ENCODE measurements at places on chromosomes 12 and 14. TPM values are rescaled to one million over a fixed set of nuclear protein-coding genes. Genes with fewer than 3 reads are reported as not detected.

- no peak for DNase-seq
Measured at GRCh38 chr12:132406493-132407450, 77.4 kb upstream of the GALNT9 start.

- no peak for DNase-seq
Measured at GRCh38 chr12:111072299-111072698, 151.9 kb upstream of the MYL2 start.

GRCh38 chr12:82893896-82894295 lies 207.2 kb downstream of the TMTC2 start:
- DNase-seq, result no peak

- DNase-seq, result no peak
Measured at GRCh38 chr12:5272018-5272785, 159.7 kb upstream of the NTF3 start.

- peak; percentile 48 for DNase-seq
Measured at GRCh38 chr14:69107407-69108003, 45.4 kb downstream of the DCAF5 start.

Gene GDF3
- not detected for total RNA-seq

DNA sequence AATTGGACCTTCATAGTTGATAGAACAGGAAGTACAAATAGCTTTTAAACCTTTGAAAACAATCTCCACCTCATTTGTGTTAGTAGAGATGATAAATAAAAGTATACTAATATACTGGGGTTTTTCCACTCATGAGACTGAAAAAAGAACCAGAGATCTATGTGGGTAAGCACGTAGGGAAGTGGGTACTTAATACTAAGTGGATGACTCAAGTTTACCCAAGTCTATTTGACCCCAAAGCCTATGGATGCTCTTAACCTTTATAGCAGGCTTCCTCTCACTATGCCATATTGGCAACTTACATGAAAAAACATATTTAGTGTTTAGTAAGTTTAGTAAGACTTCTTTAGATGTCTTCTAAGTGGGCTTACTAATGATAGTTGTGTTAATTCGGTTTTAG lies 49.2 kb upstream of the CHPT1 start:
- DNase-seq, result no peak

DNA sequence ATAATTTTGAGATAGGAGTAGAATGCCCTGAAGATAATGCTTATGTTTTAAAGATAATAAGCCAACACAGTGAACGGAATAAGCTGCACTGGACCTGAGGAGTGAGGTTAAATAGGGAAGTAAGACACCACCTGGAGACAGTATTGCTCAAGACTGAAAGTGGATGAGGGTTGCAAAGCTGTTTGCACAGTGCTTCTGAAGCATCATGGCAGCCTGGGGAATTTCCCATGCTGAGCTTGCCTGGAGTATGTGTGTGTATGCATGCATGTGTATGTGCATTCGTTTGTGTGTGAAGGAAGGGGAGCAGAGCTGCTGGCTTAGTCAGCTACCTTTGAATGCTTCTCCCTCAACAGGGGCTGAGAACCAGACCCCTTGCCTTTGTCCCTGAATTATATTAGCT lies 35.8 kb downstream of the BHLHE41 start:
- peak; percentile 7 for DNase-seq

DNA sequence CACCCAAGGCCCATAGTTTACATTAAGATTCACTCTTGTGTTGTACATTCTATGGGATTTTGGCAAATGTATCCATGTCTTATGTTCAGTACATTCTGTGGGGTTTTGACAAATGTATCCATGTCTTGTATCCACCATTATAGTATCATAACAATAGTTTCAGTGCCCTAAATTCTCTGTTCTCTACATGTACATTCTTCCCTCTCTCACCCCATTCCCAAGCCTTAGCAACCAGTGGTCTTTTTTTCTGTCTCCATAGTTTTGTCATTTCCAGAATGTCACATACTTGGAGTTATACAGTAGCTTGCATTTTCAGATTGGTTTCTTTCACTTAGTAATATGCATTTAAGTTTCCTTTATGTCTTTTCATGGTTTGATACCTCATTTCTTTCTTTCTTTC lies 6.7 kb downstream of the TOGARAM1 start:
- DNase-seq, result no peak

DNA sequence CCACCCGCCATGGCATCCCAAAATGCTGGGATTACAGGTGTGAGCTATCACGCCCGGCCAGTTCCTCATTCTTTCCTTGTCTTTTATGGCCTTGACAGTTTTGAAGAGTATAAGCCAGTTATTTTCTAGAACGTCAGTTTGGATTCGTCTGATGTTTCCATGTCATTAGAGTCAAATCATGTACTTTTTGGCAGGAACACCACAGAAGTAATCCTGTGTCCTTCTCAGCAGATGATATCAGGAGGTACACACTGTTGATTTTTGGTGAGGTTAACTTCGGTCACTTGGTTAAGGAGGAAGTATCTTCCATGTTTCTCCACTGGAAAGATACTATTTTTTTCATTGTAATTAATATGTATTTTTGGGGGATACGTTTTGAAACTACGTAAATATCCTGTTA lies 25.1 kb upstream of the VPS33A start:
- no peak for DNase-seq

Gene RASSF9
- total RNA-seq, result not detected

DNA sequence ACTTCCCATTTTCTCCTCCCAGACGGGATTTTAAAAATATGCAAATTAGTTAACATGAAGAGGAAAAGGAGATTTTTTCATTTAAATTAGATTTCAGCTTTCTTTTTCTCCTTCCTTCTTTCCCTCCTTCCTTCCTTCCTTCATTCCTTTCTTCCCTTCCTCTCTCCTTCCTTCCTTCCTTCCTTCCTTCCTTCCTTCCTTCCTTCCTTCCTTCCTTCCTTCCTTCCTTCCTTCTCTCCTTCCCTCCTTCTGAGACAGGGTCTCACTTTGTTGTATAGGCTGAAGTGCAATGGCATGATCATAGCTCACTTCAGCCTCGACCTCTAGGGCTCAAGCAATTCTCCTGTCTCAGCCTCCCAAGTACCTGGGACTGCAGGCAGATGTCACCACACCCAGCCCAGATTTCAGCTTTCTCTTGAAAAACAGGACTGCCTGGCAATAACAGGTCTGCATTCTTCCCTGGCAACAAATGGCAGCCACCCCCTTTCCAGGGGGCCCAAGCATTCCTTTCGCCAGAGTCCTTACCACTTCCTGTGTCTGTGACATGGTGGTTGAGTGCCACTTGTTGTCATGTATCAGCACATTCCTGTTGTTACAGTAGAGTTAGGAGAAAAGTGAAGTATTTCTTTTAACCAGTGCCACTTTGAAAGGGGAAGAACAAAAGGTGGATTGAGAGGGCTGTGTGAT lies 119.1 kb downstream of the PTPN11 start:
- no peak for DNase-seq

DNA sequence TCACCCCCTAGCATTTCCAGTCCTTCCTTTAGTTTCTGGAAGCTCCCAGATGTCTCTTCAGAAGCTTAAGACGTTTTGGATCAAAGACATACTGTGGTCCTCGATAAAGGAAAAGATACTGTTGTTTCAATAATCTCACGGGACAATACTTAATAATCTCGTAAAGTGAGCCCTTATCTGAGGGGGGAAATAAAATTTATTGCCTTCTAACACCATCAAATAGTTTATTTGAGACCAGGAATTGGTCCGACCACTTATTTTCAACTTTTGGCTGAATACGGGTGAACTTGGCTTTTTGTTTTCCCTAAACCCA lies 640 bp upstream of the G2E3 start:
- DNase-seq, result no peak

Gene AGAP2
- total RNA-seq, result 28.0 TPM

- no peak for DNase-seq
Measured at GRCh38 chr12:123948401-123948795, 24.2 kb downstream of the CCDC92 start.

GRCh38 chr12:115736360-115736759 lies 541.1 kb downstream of the MED13L start:
- DNase-seq, result no peak

Gene SPIC
- not detected for total RNA-seq

Gene KLRC2
- total RNA-seq, result not detected

DNA sequence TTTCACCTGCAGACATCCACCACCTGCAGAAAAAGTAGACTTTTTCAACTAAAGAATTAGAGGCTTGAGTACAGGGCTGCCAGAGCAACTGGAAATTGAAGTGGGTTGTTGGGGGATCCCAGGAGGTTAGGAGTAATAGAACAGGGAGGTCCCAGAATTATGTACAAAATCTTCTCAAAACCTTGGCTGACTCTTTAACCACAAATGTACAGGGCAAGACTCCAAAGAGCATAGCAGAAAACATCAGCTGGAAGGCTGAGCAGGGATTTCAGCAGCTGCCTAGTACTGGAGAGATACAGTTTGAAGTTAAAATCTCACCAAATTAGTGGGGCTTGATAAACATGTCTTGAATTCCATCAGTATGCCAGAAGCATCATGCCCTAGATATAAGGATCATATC lies 191.6 kb downstream of the CRADD start:
- no peak for DNase-seq

Gene EIF2S3B
- 2.1 TPM for total RNA-seq

Gene TAS2R46
- total RNA-seq, result 0.27 TPM

DNA sequence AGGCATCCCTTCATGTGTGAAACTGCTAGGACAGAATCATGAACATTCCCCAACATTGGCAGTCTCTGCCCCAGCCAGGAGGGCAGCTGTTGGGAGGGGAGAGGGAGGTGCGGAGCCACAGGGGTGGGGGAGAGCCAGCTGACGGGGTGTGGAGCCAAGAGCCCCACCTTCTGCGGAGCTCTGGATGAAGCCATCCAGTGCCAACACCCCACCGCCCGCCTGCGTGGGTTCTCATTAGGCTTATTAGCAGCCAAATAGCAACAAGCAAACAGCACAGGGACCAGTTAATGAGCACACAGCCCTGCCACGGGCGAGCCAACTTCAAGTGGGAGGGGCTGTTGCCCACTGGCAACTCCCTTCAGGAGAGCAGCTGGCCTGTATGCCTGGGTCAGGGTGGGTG lies 12.1 kb downstream of the LTBP2 start:
- no peak for DNase-seq

GRCh38 chr14:77051116-77051515 lies 22.6 kb upstream of the IRF2BPL start:
- DNase-seq, result no peak

DNA sequence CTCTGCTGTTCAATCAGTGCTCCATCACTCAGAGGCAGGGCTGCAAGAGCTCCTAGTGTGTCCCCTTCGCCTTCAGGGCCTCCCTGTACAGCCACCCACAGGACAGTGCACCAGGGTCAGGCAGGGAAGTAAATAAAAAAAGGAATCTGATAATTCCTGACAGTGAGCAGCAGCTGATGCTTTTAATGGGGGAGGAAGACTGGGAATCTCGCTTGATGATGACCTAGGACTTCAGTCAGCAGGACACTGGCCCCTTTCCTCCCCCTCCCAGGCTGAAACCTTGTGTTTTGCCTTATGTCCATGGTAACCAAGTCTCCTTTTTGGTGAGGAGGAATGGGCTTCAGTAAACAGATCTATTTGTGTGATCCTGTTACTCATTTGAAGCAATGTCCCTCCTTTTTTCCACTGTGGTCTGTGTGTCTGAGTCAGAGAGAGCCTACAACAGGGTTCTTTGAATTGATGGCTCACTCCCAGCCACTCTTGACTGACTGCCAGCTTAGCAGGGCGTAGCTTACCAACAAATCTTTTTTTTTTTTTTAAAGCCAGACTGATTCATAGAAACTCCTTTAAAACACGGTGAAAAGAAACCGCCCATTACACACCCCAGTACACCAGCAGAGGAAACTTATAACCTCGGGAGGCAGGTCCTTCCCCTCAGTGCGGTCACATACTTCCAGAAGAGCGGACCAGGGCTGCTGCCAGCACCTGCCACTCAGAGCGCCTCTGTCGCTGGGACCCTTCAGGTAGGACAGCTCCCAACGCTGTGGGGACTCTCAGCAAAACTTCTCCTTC lies at the start of gene EMP1:
Gene EMP1, plus strand, starts transcription at position 597 of the 792 bp plus-strand sequence. CDS start 14,785 bp downstream, outside the sequence.
- DNase-seq, result peak; percentile 93

Gene NEUROD4
- not detected for total RNA-seq

- no peak for DNase-seq
Measured at GRCh38 chr14:68768316-68768715, 24.6 kb downstream of the ZFP36L1 start.

Gene FBLN5
- total RNA-seq, result 1.6 TPM

DNA sequence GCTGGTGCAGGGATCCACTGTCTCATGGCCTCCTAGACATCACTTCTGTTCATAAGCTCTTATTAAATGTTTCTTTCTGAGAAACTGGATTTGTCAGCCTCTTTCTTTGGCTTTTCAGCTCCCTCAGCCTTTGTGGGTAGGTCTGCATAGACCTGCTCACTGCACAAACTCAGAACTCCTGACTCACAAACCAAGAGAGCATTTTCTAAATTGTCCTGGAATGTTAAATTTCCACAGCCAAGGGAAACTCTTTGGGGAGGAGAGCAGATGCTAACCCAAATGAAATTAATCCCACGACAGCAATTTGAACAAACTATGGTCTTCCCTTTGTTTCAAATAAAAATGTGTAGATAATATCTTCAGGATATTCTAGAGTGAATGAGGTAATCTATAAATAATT lies 19.5 kb upstream of the CERS5 start:
- no peak for DNase-seq

Gene TESPA1
- total RNA-seq, result 45.1 TPM

GRCh38 chr12:49019443-49020324 lies 1.1 kb upstream of the PRKAG1 start:
- peak; percentile 59 for DNase-seq

Gene TCP11L2
- total RNA-seq, result 9.2 TPM

DNA sequence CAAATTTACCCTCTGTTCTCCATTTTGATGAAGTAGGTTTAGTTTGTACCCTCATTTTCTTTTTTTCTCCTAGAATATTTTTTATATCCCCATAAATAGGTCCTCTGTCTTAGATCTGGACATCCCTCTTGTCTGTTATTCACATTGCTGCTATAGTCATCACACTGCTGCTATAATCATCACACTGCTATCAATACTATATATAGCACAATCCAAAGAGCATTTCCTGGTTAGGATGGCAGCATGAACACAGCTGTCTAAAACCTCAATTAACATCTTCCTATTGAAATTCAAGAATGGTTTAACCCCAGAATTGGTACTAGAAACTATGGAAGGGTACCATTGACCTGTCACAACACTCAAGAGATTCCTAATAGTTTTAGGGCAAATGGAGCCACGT lies 27.6 kb upstream of the CCDC91 start:
- DNase-seq, result no peak

DNA sequence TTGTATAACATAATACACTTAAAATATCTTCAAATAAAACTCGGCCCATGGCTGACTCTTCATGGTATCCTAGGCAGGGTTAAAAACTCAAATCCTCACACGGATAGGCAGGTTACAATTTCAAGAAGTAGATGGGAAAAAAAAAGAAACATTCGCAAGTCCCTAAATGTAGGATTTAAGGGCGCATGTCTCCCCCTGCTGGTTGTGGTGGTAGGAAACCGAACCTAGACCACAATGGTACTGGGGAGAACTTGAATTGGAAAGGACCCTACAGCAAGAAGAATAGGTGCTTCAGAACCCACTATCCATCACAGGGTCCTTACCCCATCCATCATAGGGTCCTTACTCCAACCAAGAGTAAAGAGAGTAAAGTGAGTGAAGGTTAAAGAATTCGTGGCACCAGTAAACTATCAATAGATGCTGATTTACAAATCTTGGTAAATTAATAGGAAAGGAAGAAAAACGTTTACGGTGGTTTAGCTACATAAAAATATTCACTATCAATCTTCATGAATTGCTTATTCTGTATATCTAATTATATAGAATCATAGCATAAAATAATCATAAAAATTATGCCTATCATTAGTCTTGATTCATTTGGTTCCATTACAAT lies 3.3 kb upstream of the CIPC start:
- peak; percentile 88 for DNase-seq

Gene SLC5A8
- total RNA-seq, result not detected

Gene RTL1
- total RNA-seq, result not detected

- DNase-seq, result no peak
Measured at GRCh38 chr12:11853126-11853525, 203.7 kb downstream of the ETV6 start.

- DNase-seq, result no peak
Measured at GRCh38 chr12:68233498-68233897, 7.9 kb upstream of the IL26 start.
